ENCODE measurements at places on chromosomes 12 and 14.

- no peak for DNase-seq
These were observed 43.9 kb downstream of the IL31 start for GRCh38 chr12:122130150-122130549.

- DNase-seq = no peak
These were observed 33.4 kb downstream of the CDC42BPB start for GRCh38 chr14:103023881-103024473.

- no peak for DNase-seq
These were observed 295.9 kb downstream of the ZFP36L1 start for GRCh38 chr14:68497011-68497410.

GRCh38 chr12:102462386-102462785 lies 18.0 kb downstream of the IGF1 start:
- DNase-seq = no peak

DNA sequence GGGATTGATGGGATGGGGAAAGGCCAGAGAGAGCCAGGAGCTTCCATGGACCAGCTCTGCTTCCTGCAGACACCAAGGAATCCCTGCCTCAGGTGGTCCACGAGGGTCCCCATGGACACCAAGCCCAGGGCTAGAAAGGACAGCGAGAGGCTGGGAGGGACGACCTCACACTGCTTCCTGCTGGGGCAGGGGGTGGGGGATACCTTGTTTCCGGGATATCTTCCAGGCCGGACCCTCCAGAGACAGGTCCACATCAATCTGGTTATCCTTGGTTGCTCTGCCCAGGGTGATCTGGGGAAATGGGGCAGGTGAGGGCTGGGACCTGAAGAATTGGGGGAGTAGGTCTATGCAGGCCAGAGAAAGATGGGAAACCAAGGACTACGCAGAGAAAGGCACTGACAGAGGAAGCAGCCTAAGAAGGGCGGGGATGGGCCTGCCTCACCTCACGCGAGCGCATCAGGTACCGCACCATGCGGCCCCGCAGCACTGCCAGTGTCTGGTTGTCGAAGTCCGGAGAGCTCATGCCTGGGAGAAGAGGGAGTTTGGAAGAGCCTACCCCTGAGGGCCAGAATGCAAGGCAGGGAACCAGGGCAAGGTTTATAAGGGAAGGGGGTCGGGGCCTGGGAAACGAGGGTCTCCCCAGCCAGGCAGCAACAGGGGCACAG lies 8.8 kb downstream of the MCRS1 start:
- DNase-seq = no peak

DNA sequence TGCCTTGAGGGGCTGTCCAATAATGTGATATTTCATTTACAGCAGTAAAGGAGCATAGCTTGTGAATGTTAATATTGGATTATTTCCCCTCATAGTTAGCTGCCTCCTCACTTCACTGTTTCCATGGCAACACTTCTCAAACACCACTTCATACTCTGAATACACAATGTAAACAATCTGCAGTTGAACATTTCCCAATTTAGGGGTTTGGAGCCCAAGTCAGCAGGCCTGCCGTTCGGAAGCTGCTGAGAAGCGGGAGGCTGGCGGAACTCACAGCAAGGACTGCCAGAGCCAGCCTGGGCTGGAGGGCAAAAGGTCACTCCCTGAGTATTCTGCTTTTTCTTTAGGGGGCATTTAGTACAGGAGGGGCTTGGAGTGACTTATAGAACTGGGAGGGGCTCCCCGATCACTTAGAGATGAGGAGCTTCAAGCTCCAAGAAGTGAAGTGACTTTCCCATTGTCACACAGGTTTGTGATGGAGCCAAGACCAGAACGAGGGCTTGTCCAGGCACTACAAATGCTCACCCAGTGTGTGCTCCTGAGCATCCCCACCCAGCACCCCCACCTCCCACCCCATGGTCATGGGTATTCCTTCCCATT lies 12.1 kb upstream of the SLC24A4 start:
- DNase-seq = no peak

DNA sequence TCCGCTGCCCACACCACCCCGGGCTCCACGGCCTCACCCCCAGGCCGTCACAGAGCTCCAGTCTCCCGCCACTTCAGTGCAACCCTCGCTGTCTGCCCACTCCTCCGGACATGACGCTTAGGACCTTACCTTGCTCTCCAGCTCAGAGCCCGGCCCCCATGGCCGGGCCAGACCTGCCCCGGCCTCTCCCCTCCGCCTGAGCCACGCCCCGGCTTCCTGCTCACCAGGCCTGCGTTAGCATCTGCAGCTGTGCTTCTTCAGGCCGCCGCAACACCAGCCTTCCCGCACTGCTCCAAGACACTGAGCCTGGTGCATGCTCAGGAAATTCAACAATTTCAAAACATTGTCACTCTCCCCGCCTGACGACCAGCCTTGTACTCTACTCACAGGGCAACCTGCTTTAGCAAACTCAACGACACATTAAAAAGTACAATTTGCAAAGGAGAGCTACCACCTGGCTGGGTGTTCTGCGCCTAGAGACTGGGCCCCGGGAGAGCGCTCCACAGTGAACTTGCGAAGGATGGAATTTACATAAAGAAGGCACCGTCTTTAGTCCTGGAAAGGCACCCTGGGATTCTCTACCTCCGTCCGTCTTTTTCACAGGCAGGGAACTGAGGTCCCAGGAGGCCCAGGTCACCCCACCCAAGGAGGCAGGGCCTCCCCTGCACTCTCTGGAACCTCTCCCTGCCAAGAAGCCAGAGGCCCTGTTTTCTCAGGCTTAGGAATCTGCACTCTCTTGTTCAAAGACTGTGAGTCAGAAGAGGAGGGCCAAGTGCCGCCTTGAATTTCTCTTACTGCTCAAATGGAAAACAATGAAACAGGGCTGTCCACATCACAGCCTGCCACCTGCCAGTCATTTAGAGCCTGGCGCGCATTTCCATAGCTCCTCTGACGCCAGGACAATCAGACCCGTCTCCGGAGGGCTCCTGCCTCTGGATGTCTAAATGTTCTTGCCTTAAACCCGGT lies 51.3 kb downstream of the STX2 start:
- DNase-seq = no peak

DNA sequence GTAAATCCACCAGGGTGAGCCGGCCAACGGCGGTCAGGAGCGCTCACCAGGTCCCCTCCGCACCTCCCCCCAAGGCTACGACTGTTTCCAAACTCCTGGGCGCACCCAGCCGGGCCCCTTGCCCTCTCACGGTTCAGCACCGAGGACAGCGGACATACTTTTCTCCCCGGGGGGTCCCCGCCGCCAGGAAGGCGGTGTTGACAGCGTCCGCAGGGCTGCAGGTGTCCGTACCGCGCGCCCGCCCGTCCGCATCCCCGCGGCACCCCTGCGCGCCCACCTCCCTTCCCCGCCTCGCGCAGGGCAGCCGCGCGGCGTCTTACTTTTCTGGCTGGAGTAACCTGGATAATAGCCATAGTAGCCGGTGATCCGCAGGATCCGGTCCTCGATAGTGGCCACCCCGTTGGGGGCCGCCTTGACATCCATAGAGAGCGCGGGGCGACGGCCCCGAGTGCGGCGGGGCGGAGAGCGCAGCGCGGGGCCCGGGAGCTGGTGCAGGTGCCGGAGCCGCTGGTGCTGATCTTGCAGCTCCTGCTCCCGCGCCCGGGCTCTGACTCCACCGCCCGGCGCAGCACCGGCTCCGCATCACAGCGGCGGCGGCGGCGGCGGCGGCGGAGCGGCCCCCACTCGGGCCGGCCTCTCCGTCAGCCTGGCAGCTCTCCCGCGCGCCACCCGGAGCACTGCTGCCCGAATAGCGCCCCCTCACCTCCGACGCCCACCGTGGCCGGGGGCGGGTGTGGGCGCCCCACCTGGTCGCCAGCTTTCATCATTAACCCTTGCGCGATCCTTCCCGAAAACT lies at the start of gene SLC35F4:
TSS of gene SLC35F4 (minus strand) at position 690 of the 796 bp plus-strand sequence.
- DNase-seq = no peak

GRCh38 chr14:75175677-75176141 lies 703 bp downstream of the TMED10 start:
- no peak for DNase-seq

- DNase-seq = no peak
These were observed 111.1 kb downstream of the SMOC1 start for GRCh38 chr14:69990323-69990722.

DNA sequence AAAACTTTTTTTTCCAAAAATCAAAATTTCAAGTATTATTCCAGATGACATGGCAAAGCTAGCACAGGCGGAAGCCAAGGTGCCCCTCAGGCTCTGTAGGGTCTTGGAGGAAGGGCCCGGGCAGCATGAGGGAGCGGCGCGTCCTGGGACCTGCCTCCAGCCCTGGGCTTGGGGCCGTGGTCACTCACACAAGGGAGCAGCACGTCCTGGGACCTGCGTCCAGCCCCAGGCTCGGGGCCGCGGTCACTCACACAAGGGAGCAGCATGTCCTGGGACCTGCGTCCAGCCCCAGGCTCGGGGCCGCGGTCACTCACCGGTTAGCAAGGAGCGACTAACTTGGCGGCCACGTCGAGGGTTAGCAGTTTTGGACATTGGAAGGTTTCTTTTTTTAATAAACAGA lies 11.9 kb upstream of the GOLGA3 start:
- no peak for DNase-seq

GRCh38 chr12:10226731-10227130 lies 14.1 kb downstream of the GABARAPL1 start:
- no peak for DNase-seq

GRCh38 chr14:91267965-91268437 lies 23.5 kb upstream of the GPR68 start:
- DNase-seq = no peak

GRCh38 chr12:51465491-51465890 lies 40.9 kb downstream of the SLC4A8 start:
- no peak for DNase-seq

DNA sequence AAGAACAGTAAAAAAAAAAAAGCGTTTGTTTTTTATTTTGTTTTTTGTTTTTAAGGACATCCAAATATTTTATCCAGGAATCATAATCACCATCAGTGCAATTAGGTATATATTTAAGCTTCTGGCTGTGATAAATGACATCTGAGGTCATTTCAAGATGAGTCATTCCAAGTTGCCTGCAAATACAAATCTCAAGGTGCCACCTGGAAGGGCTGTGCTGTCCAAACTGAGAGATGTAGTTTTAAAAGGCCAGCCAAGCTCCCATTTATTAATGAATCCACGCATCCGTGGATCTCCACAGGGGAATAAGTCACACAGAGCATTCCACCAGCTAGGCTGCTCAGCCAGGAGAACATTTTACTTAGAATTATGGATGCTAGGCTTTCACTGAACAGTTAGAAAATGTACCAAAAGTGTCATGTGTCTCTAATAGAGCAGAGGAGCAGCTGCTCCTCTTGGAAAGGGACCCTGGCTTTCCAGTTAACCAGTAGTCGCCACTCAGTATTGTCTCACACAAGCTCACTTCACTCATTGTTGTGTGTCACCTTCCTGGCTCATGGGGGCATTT lies 1151.4 kb upstream of the TMEM132C start:
- DNase-seq = no peak

DNA sequence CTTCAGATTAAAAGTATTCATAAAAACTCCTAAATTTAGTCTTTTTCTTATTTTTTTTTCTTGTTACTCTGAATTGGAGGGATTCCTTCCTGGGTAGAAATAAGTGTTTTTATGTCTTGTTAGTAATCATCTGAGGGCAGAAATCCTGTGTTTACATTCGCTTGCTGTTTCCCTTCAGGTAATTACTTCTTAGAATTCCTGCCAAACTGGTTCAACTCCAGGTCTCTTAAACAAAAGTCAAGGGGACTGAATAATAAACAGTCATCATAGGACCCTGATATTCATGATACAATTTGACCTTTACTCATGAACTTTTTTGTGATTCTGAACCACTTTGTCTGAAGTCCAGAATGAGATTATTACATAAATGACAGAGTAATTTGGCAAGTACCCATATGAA lies 843.9 kb downstream of the FLRT2 start:
- no peak for DNase-seq

- no peak for DNase-seq
These were observed 2.7 kb upstream of the FAM222A start for GRCh38 chr12:109710747-109711595.

DNA sequence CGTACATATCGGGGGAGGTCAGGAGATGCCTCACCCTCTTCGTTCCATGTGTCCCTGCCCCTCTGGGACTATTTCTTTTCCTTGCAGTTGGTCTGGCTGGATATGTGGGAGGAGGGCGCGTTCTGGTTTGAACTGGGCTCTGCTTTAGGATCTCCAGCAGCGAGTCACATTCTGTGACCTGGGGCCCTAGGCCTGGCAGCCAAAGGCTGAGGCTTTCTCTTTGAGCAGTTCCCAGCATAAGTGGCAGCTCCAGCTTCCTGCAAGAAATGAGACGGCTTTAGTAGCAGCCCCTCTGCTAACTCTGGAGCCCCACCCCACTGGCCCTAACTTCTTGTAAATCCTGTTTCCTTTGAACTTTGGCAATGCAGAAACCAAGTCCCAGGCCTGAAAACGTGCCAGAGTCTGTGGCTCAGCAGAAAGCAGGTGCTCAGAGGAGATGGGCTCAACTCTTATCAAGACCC lies 274.8 kb downstream of the DPF3 start:
- DNase-seq = no peak

- DNase-seq = no peak
These were observed 209.5 kb upstream of the DIO3 start for GRCh38 chr14:101351769-101352168.

DNA sequence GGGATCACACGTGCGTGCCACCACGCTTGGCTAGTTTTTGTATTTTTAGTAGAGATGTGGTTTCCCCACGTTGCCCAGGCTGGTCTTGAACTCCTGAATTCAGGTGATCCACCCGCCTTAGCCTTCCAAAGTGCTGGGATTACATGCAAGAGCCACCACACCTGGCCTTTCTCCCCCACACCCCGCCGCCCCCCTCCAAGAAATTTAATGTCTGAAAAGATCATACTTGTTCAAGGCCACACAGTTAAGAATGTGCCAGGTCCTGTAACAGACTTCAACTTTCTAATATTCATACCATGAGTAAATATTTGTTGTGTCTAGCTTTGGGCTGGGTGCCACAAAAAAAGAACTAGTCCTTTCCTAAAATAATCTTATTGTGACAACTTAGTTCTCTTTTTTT lies 9.1 kb downstream of the GATC start:
- no peak for DNase-seq

- no peak for DNase-seq
These were observed 204.7 kb downstream of the BCL11B start for GRCh38 chr14:99067141-99067920.

DNA sequence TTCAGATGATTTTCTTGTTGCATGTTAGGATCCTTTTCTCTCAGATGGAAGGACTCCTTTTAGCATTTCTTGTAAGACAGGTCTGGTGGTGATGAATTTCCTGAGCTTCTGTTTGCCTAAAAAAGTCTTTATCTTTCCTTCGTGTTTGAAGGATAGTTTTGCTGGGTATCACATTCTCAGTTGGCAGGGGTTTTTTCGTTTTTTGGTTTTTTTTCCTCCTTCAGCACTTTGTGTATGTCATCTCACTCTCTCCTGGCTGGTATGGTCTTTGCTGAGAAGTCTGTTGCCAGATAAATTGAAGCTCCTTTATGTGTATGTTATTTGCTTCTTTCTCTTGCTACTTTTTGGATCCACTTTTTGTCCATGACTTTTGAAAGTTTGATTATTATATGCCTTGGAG lies 15.6 kb upstream of the TXNRD1 start:
- DNase-seq = no peak

GRCh38 chr12:96198965-96199364 lies 4.8 kb downstream of the ELK3 start:
- DNase-seq = no peak
